ENCODE measurements at places on chromosomes 11 and 22.

DNA sequence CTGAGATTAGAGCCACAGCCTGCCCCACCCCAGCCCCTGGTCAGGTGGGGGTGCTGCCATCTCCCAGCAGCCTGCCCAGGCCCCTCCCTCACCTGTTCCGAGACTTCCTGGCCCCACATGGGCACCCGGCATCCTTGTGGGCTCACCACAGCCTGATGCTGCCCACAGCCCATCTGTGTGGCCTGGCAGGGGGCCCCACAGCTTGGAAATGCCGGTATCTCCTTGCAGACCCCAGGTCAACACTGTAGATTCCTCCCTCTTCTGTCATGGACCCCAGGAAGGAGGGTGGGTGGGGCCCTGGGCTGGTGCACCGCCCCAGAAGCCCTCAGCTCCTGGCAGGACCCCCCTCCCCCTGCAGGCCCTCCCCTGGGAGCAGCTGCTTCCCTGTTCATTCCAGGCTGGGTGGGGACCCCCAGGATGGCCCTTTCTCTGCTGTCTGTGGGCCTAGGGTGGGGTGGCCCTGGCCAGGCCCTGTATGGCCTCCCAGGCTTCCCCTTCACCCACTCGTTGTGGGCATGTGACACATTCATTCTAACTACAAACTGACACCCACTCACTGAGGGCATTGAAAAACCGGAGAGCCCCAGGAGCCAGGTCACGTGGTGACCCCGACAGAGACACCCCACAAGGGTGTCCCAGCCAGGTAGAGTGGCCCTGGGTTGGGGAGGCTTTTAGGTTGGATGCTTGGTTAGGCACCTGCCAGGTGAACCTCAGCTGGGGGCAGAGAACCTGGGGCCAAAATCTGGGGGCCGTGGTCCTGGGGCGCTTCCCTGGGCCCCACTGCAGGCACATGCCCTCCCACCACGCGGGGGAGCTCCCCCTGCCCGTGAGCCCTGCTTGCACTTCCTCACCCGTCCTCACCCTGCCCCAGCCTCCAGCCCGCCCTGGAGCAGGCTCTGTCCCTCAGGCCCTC, 44.1 kb upstream of the CCDC188 start:
- no peak for DNase-seq

DNA sequence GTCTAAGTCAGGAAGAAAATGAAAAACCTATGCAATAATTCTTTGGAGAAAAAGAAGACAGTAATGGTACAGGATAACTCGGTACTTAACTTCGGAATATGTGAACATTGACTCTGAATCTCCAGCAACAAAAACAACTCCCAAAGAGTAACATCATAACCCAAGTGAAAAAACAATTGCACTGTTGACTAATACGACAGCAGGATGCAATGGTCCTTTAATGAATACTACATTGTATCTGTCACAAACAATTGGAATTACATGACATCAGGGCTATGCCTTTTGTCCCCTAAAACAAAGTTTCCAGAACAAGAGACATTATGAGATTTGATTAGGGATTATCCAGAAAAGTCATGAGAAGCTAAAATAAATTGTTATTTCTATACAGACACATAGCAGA, 1065.9 kb downstream of the LRRC4C start:
- no peak for DNase-seq

DNA sequence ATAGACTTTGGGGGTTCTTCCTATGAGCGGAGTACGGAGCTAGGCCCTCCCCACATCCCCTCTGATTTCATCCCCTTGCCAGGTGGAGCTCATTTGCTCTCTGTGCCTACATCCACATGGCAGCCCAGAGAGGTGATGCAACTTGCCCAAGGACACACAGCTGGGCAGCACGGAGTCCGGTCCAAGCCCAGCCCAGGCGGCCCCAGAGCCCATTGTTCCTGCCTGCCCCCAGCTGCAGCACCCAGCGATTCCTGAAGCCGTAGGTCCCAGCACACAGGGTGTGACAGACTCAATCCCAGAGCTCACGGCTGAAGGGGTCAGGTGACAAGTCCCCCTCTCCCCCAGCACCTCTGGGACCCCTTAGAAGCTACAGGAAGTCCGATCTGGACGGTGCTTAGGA, 22.2 kb upstream of the RFPL3 start:
- DNase-seq, result no peak

DNA sequence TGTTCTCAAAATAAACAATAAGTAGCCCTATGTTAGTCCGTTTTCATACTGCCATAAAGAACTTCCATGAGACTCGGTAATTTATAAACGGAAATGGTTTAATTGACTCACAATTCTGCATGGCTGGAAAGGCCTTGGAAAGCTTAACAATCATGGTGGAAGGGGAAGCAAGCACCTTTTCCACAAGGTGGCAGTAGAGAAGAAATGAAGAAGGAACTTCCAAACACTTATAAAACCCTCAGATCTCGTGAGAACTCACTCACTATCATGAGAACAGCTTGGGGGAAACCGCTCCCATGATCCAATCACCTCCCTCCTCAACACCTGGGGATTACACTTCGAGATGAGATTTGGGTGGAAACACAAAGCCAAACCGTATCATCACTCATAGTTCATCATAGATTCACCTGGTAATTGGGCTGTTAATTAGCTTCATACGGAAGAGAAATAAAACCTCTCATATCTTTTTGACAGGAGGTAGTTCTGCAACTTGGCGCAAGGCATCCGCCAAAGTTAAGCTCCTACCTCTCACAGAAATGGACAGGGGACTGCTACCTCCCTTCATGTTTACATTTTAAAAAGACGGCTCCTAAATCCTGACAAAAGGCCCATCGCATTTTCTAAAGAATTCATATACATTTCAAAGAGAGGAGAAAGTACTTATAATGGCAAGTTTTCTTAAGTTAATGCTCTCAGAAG, 49.0 kb downstream of the MUC15 start:
- peak; percentile 22 for DNase-seq

DNA sequence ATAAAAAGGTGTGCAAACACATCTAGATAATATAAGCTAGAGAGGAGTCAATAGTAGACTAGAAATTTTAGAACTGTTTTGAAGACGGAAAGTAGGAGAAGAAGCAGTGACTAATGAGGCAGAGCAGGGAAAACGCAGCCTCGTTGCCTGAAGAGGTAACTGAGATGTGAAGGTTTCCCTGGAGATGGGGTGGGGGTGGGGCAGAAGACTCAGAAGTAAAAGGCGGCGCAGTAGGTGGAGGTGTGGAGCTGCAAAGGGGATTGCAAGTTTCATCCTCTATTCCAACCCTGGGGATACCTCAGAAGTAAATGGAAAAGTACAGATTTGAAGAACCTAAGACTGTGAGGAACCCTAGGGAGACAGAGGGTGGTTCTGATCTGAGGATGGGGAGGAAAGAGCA, 109.5 kb downstream of the TMPRSS5 start:
- no peak for DNase-seq

- DNase-seq, result no peak
Measured at GRCh38 chr11:90795746-90796145, 572.9 kb upstream of the CHORDC1 start.

- DNase-seq, result no peak
Measured at GRCh38 chr22:31096657-31097279, 10.6 kb downstream of the SELENOM start.

- DNase-seq, result no peak
Measured at GRCh38 chr11:47383071-47383470, 4.7 kb upstream of the SPI1 start.
